ENCODE measurements at places on chromosomes 2 and 18.

- no peak for DNase-seq
These were observed 53.5 kb upstream of the C2orf15 start for GRCh38 chr2:99088017-99088416.

- no peak for DNase-seq
These were observed 74.5 kb upstream of the YPEL5 start for GRCh38 chr2:30072250-30072842.

GRCh38 chr2:37720533-37721200, 49.2 kb upstream of the CDC42EP3 start:
- no peak for DNase-seq

- no peak for DNase-seq
These were observed 7.0 kb upstream of the DRC1 start for GRCh38 chr2:26394694-26395093.

DNA sequence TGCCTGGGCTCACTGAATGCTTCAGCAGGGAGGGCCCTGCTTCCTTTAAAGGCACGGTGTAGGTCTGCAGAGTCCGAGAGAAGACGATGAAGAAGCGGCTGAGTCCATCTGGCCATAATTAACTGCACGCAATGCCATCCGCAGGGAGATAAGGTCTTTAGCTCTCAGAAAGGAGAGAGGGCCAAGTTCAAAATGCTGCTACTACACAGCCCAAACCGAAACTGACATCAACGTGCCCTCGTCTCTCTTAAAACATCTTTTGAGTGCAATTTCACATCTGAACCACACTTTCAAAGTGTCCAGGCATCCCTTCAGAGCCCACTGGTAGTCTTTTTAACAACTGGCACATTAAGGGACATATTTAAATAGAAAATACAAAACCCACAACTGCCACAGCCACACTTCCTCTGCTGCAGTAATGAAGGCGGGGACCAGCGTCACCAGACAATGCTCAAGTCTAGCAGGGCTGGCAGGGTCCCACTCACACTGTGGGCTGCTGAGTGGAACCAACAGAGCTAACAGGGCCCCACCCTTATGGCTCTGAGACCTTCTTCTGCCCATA, 35.8 kb downstream of the ST3GAL5 start:
- no peak for DNase-seq

GRCh38 chr2:30231212-30231995, at the start of gene LBH:
LBH (plus strand) TSS chr2:30231534; CDS start chr2:30231739, 205 bp downstream.
- DNase-seq: peak; percentile 95

GRCh38 chr2:124213977-124214587, 189.0 kb downstream of the CNTNAP5 start:
- no peak for DNase-seq

DNA sequence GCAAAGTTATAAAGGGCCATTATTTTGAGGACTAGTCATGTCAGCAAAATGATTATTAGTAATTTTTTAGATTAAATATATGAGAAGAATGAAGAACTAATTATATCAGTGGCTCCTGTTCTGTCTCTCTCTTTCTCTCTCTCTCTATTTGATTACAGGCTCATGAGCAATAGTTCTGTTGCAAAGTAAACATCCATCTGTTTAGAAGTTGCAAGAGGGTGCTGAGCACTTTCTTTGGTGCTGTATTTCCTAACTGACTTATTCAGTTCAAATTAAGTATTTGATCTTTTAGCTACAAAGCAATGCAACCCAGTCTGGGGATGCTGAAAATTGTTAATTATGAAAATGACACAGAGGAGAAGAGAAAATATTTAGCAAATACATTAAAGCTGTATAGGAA, 408.1 kb upstream of the UBE2E3 start:
- no peak for DNase-seq

- no peak for DNase-seq
These were observed 27.3 kb upstream of the TDRD15 start for GRCh38 chr2:21096458-21096857.

DNA sequence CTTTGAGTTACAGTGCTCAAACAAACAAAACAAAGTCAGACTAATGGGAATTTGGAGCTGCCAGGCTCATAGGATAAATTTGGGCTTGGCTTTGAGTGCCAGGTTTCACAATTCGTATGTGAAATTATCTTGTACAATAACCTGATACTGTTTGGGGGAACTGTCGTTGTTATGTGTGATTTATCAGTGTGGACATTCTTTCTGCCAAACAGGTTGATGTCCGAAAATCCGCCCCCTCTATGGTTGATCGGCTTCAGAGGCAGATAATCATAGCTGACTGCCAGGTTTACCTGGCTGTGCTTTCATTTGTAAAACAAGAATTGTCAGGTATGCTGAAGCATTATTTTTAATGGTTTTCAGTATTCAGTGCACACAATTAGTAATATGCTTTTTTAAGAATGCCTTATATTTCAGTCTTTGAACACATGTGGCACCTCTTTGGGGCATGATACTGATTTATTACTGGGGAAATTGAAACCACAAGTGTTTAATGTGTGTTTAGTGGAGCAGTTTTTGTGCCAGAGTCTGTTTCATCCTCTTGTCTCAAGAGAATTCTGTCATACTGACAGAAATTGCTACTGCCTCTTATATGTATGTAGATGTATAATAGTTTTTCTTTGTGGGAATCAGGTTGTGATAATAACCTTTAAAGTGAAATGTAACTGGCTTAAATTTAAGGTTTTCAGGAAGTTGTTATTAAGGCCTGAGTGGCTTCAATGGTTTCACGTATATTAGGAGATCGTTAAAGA, 54.6 kb downstream of the TTC39C start:
- DNase-seq: no peak

DNA sequence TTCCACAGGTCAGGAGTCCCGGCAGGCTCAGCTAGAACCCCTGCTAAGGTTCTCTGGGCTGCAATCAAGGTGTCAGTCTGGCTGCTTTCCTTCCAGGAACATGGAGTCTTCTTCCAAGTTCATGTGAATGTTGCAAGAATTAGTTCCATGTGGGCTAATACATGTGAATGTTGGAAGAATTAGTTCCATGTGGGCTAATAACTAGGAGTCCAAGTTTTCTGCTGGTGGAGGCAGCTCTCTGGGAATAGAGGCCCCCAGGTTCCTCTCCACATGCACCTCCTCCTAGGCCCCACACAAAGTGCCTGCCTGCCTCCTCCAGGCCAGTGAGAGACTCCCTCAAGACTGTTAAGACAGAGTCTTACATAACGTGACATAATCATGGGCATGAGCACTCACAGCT, 140.8 kb upstream of the SLC35G4 start:
- no peak for DNase-seq

DNA sequence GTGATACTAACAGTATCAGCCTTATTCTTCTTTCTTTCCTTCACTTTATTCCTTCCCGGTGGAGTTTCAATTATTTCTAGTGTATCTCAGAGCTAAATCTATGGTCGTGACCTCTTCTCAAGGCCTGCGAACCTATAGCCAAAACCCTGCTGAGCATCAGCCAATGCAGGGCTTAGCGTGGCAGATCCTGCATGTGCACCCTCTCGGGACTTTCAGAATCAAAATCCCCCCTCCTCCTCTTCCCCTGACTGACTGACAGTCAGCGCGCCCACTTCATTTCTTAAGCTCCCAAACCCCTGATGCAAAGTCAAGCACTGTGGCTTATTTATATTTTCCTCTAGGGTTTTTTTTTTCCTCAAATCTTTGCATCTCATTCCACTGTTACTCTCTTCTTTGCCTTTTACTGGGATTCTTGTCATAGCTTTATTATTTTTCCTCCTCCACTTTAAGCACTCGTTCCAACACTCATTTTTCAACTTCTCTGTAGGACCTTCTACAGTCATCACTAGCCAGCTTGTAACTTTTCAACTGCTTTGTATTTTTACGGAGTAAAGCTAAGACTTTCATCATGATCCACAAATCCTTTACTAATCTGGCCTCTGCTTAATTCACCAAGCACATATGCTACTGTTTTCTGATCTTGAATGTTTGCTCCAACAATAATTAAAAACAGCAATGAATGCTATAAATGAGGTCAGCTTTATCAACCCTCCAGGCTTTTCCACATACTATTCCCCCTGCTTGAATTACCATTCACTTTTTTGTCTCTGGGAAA, 896.5 kb upstream of the PIK3C3 start:
- no peak for DNase-seq

- no peak for DNase-seq
These were observed 124.1 kb downstream of the DNAH6 start for GRCh38 chr2:84640411-84640810.

GRCh38 chr18:59264651-59265245, 8.5 kb downstream of the RAX start:
- no peak for DNase-seq

DNA sequence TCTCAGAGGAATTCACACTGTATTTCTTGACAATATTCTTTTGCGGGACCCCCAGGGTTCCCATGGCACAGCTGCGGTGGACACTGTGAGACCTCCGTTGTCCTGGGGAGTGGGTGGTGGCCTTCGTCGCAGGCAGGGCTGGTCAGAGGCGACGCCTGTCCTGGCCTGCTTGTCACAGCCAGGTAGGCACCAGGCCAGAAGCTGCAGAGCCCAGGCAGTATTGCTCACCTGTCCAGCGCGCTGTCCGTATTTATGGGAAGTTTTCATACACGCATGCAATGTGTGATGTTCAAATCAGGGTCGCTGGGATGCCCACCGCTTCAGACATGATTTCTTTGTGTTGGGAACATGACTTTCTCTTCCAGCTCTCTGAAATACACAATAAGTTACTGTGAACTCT, 126.6 kb downstream of the RTP5 start:
- DNase-seq: no peak

GRCh38 chr2:105954891-105955290, 210.2 kb downstream of the NCK2 start:
- DNase-seq: no peak

DNA sequence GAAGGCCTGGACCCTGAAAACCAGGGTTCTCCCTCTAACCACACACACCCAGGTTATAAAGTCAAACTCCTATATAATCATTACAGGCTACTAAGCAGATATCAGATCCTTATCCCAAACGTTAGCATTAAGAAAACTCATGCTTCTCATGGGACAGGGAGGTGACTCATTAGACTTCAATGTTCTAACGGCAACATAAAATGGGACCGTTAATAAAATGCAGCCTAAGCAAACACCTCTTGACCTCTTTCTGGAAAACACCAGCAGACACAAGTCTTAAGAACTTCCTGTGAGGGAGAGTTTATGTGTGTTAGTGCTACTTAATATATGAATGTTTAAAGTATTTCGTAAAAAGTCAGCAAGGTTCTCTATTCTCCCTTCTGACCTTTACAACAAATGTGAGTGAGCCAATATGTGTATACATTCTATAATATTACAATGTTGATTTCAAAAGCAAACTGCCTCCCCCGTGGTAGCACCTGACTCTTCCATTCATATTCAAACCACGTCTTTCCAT, 31.7 kb downstream of the LPIN2 start:
- no peak for DNase-seq

GRCh38 chr2:178707476-178707875, 99.7 kb downstream of the TTN start:
- DNase-seq: no peak

DNA sequence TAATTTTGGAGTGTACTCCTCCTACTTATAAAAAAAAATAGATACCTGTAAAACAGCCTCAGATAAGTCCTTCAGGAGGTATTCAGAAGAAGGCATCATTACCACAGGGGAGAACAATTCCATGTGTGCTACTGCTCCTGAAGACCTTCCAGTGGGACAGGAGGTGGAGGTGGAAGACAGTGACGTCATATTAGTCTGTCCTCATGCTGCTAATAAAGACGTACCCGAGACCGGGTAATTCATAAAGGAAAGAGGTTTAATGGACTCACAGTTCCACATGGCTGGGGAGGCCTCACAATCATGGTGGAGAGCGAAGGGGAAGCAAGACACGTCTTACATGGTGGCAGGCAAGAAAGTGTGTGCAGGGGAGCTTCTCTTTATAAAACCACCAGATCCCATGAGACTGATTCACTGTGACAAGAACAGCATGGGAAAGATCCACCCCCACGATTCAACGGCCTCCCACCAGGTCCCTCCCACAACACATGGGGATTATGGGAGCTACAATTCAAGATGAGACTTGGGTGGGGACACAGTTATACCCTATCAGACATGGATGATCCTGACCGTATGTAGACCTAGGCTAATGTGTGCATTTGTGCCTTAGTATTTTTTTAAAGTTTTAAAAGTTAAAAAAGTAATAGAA, 98.4 kb downstream of the NDUFA10 start:
- DNase-seq: no peak

DNA sequence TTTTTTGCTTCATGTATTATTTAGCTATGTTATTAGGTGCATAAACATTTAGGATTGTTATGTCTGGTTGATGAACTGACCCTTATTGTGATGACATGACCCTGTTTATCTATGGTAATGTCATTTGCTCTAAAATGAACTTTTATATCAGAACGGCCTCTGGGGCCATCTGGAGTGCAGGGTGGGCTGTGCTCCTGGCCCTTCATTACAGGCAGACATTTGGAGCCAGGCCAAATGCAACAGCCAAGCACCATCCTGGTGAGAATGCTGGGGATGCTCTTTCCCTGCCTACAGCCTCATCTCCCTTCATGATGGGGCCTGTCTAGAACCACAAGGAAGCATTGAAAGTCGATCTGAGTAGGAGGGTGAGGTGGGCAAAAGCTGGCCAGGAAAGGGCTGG, 38.0 kb downstream of the HJURP start:
- peak; percentile 16 for DNase-seq

DNA sequence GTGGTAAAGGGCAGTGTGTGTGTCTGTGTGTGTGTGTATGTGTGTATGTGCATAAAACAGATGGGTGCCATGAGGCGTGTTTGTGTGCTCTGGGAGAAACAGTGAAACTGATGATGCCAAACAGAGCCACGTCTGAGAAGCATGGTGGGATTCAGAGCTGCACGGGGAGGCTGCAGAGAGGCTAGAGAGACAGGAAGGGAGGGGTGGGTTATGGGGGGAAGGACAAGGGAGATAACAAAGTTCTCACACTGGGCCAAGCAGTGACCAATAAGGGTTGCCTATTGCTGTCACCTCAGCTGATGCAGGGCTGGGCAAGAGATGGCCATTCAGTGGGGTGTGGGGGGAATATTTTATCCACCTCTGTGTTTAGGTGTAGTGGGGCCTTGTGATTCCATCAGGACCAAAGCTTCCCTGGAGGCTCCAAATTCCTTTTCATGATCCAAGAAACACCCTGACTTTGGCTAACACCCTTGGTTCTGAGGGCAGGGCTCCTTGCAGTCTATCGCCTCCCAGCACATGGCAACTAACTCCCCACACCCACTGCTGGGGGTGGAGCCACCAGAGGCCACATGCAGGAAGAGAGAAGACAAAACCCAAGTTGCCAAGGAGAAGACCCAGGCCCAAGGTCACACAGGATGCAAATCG, 54.2 kb upstream of the POMC start:
- no peak for DNase-seq

GRCh38 chr2:231926180-231926741, at the start of gene NPPC:
NPPC (minus strand) TSS chr2:231926396; CDS start chr2:231926249, 147 bp downstream.
- peak; percentile 81 for DNase-seq

DNA sequence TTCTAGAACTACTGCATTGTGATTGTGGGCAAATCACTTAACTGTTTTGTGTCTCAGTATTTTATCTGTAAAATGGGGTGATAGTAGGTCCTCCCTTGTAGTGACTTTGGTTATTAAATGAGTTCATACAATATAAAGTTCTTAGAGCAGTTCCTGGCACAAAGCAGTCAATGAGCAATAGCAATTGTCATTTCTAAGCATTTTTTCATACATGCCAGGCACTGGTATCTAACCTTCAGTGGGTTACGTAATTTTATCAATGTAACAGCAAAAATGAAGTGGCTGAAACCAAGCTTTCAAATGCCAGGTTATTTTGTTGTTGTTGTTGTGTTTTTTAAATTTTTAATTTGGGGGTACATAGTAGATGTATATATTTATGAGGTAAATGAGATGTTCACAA, 401.9 kb downstream of the MEIS1 start:
- no peak for DNase-seq
